CD4-positive, alpha-beta T cell treated with Interleukin-6 for 4 hours (primary cell): ENCODE measurements at places on chromosomes 7 and 10.

DNA sequence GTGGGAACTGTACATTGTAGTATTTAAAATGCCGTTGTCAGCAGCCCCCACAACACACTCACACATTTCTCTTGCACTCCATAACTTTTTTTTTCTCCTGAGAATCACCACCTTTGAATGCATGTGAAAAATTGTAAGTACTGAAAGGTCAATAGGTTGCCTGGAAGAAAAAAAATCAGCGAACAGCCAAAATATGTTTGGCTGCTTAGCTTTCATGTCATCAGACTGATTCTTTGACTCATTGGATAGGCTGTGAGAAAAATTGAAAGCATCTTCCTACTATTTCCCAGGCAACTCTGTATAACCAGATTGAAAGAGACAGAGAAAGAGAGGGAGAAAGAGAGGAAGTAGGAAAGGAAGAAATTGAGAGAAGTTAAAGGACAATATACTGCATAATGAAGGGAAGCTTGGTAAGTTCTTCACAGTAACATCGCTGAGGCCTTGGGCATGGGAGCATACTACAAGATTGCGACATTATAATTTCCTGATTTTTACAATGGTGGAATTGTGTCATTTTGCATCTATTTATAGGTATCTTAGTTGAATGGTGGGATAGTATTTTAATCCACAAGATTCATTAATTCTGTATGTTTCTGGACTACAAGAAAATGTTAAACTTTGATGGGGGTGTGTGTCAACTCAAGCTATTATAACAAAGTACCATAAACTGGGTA lies 249.3 kb upstream of the KCND2 start:
- DNase-seq: no peak

- DNase-seq: no peak
Observed at GRCh38 chr10:35056686-35057085, 33.5 kb downstream of the CUL2 start.

- DNase-seq: no peak
Observed at GRCh38 chr10:52228556-52228955, 85.5 kb upstream of the DKK1 start.

- no peak for DNase-seq
Observed at GRCh38 chr7:31082447-31082846, 30.3 kb downstream of the ADCYAP1R1 start.

GRCh38 chr7:17075601-17076255 lies 193.9 kb upstream of the AGR3 start:
- no peak for DNase-seq

- no peak for DNase-seq
Observed at GRCh38 chr7:14521183-14521582, 381.4 kb downstream of the DGKB start.

DNA sequence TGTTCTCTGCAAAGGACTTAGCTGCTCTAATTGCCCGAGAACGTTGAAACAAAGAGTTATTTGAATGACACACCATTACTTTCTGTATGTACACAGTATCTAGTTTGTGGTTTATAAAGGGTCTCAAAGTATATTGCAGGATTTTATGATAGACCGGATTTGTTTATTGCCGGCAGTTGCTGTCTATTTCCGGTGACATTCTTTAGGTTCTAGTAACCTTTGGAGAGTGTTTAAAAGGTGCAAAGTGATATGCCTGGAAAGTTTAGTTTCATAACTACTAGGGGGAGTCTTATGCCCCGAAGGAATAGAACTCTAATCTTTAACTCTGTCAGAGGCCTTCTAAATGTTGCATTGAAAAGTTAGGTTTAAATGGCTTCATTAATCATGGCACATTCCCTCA lies 63.8 kb downstream of the PAPSS2 start:
- no peak for DNase-seq

DNA sequence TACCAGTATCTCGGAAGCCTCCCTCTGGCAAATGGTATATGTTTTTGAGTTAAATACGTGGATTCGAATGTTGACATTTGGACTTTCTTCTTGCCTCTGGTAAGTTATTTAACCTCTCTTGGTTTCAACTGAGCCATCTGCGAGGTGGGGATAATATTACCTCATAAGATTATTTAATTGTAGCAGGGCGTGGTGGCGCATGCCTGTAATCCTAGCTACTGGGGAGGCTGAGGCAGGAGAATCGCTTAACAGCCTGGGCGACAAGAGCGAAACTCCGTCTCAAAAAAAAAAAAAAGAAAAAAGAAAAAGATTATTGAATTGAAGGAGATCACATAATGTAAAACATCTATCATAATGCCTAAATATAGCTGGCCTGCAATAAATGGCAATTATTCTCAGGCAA lies 396 bp upstream of the TAF5 start:
- no peak for DNase-seq

- no peak for DNase-seq
Observed at GRCh38 chr10:111634191-111634590, 549.4 kb downstream of the GPAM start.
